HT-29 (cell line): ENCODE measurements at places on chromosomes 7 and 10. TPM values are rescaled to one million over a fixed set of nuclear protein-coding genes. Genes with fewer than 3 reads are reported as not detected.
A peak's percentile ranks its signal among the peaks of the same experiment; 100 is the strongest.

The WDR91 gene
- 8.9 and 10.8 TPM in 2 replicates for total RNA-seq

The LIPJ gene
- total RNA-seq, result not detected in 2 replicates

The CEP55 gene
- total RNA-seq, result 38.1 and 42.0 TPM in 2 replicates

The PILRA gene
- 2.1 TPM in 1 of 2 replicates, not detected in the other for total RNA-seq

The DYDC2 gene
- total RNA-seq, result not detected in 2 replicates

The MOGAT3 gene
- 6.7 and 8.2 TPM in 2 replicates for total RNA-seq

The MARVELD1 gene
- 24.5 and 24.9 TPM in 2 replicates for total RNA-seq

The NRAP gene
- total RNA-seq, result not detected in 2 replicates

The C10orf105 gene
- 0.20 TPM in 1 of 2 replicates, not detected in the other for total RNA-seq

The TWNK gene
- total RNA-seq, result 15.9 and 18.8 TPM in 2 replicates

The C10orf67 gene
- total RNA-seq, result 0.18 TPM in 1 of 2 replicates, not detected in the other

The SLC26A3 gene
- not detected in 2 replicates for total RNA-seq

GRCh38 chr7:28292834-28293526, 112.4 kb upstream of the JAZF1 start:
- no peak for DNase-seq

- DNase-seq, result no peak
These were observed 3.7 kb upstream of the LDB3 start for GRCh38 chr10:86664341-86665217.

- DNase-seq, result no peak
These were observed 470.8 kb downstream of the INHBA start for GRCh38 chr7:41232086-41232485.

DNA sequence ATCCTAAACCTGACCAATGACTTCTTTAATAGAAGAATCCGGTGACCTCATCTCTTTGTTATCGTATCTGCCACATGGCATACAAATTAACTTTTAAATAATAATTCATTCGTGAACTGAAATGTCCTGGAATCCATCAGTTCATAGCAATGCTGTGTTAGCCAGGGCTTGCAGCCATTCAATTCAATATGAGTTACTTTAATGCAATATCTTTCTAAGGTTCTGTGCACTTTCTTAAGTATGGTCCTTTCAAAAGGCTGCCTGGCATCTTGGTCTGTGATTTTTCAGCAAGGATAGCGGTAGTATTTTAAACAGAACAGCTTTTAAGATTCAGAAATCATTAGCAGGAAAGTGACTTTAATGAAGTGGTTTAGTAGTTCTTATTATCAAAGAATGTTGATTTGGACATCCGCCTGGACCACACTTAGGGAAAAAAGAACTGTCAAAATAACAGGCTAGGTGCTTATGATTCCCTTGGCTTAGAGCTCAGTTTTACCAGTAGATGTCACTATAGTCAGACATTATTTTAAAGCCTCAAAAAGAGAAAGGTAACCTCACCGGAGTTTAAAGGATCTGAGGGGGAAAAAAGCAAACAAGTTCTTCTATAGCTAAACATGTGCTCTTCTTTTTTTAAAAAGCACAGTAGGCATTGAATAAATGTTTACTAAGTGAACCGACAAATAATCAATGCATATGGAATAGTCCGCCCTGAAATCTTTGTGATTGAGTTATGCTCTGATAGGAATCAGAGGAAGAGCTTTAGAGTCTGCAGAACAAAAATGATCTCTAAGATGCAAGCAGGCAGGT, 22.7 kb downstream of the SLC35G1 start:
- peak; percentile 64 for DNase-seq

GRCh38 chr10:78196396-78196795, 162.7 kb downstream of the RPS24 start:
- DNase-seq, result no peak

DNA sequence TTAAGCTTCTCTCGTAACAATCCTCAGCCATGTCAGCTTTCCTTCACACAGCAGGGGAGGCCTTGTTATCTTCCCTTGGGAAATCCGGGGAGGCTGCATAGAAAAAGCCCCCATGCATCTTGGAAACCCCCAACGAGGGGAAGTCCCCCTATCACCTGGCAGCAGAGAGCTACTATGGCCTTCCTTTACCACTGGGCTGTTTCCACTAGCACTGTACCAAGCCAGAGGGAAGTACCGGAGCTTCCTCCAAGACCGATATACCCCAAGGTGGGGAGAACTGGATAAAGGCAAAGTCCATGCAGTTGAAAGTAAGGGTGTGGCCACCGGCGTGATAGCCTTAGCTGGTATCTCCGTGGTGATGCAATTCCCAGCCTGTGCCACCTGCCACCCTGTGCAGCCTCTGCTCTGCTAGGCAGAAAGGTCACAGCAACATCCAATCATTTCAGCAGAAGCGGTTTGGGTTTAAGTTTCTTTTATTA, 4.4 kb upstream of the CLIP2 start:
- peak; percentile 75 for DNase-seq

- peak; percentile 61 for DNase-seq
These were observed 134.6 kb upstream of the MGMT start for GRCh38 chr10:129332476-129332875.

DNA sequence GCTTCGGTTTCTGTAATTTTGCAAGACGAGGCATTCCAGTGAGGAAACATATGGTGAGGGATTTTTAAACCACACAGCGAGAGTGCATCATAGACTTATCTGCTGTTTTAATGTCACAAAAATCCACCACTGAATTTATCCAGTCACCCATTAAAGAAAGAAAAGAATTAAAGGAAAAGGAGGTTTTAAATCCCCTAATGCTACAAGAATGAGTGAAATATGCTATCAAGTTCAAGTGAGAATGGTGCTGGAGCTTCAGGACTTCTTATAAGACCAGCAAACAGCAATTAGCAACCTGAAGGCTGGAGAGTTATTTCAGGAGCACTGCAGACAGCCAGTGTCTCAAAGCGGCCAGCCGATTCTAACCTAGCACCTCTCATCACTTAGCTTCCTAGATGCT, 439.1 kb upstream of the MGMT start:
- DNase-seq, result no peak

- DNase-seq, result peak; percentile 17
These were observed 39.2 kb upstream of the JCAD start for GRCh38 chr10:30098629-30099028.

DNA sequence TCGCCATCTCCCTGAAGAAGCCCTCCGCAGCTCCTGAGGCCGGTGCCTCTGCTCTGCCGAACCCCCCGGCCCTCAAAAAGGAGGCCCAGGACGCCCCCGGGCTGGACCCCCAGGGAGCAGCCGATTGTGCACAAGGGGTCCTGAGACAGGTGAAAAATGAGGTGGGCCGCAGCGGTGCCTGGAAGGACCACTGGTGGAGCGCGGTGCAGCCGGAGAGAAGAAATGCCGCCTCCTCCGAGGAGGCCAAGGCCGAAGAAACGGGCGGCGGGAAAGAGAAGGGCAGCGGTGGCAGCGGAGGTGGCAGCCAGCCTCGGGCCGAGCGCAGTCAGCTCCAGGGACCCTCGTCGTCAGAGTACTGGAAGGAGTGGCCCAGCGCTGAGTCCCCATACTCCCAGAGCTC, 85.1 kb upstream of the SH2B2 start:
- no peak for DNase-seq

DNA sequence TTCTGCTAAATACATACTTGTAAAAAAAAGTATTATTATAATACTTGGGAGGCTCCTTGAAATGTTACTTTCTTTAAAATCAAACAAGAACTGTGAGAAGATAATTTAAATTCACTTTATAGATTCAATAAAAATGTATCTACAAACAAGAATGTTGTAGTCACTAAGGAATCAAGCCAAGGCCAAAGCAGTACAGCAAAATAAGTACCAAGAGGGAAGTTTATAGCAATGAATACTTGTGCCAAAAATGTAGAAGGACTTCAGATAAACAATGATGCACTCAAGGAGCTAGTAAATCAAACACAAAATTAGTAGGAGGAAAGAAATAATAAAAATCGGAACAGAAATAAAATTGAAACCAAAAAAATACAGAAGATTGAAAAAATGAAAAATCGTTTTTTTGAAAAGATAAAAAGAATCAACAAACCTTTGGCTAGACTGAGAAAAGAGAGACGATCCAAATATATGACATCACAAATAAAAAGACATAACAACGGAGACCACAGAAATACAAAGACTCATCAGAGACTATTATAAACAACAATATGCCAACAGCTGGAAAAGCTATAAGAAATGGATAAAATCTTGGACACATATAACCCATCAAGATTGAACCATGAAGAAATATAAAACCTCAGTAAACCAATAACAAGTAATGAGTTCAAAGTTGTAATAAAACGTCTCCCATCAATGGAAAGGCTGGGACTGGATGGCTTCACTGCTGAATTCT, 286.0 kb upstream of the TMEM229A start:
- no peak for DNase-seq

- peak; percentile 64 for DNase-seq
These were observed 21.6 kb downstream of the RBM28 start for GRCh38 chr7:128322040-128322643.

DNA sequence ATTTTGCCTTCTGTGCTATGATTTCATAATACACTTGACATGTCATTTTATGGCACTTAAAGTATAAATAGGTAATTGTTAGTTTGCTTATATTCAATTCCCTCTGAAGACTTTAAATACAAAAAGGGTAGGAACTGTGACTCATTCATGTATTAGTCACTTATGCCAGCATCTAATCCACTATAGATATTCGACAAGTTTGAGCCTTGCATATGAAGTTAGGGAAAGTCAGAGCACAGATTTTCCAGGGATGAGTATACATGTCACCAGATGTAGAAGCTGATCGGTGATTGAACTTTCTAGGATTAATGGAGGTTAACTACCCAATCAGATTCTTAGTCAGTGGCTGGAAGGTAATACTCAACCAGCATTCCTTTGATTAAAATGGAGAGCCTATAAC, 1321.5 kb downstream of the XPNPEP1 start:
- DNase-seq, result no peak

GRCh38 chr7:131537571-131537978, 18.9 kb downstream of the PODXL start:
- DNase-seq, result no peak

GRCh38 chr7:135160098-135160857, 10.2 kb downstream of the CYREN start:
- peak; percentile 52 for DNase-seq

DNA sequence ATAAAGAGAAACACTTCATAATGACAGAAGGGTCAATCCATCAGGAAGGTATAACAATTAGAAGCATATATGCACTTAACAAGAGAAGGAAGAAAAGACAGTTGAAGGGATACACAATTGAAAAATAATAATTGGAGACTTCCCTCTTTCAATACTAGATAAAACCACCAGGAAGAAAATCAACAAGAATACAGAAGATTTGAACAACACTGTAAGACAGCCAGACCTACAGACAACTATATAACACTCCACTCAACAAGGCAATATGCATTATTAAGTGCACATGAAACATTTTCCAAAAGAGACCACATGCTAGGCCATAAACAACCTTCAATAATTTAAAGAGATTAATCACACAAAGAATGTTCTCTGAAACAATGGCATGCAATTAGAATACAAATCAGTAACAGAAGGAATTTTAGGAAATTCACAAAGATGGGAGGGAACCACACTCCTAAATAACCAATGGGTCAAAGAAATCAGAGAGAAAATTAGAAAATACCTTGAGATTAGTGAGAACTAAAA, 35.1 kb downstream of the ZNF438 start:
- DNase-seq, result no peak

DNA sequence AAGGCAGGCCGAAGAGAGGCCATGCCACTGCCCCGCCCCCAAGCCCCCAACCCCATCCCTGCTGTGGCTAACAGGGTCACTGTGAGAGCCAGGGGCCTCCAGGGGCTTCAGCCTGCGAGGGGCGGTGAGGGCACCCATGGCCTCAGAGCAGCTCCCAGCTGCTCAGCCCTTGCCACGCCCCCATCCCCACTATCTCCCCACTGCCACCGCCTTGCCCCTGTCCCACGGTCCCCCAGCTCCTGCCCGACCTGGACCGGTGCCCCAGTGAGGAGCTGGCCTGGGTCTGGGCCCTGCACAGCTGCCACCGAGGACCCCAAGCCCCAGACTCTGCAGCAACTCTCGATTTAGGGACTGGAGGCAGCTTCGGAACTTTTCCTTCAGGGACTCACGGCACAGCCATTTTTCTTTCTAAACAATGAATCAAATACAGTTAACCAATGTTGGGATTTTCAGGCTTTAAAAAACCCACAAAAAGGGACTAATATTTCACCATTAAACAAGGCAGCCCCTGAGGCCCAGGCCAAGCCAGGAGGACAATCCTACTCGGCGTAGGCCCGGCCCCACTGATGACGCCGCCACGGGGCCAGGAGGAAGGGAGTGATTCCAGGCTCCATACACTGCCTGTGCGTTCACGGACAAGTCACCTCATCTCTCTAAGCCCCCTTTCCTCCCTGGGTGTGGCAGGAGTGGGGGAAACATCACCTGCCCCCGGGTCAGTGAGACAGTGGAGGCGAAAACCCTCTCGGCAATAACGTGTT, 237.1 kb downstream of the ELFN1 start:
- DNase-seq, result no peak

- no peak for DNase-seq
These were observed 310.9 kb downstream of the CCDC3 start for GRCh38 chr10:12690525-12691126.

GRCh38 chr7:22234227-22234626, 122.7 kb downstream of the RAPGEF5 start:
- DNase-seq, result no peak

GRCh38 chr7:2404714-2405119, 1.3 kb downstream of the CHST12 start:
- no peak for DNase-seq

- no peak for DNase-seq
These were observed 413.5 kb upstream of the LRRN3 start for GRCh38 chr7:110677405-110677804.

- no peak for DNase-seq
These were observed 101.7 kb downstream of the BMS1 start for GRCh38 chr10:42883993-42884983.

DNA sequence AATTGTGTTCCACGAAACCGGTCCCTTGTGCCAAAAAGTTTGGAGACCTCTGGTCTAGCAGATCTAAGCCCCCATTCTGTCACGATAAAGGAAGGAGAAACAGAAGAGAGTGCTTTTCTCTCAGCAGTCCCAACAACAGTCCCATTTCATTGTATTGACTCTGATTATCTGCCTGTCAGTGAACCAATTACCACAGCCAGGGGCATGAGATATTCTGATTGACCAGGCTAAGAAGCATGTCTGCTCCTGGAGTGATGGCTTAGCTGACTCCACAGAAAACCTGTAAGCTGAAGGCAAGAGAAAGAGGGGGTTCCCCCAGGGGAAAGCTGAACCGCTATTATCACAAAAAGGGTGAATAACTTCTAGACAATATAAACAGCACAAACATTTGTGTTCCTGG, 765.4 kb downstream of the SORCS1 start:
- DNase-seq, result no peak
